ENCODE measurements at places on chromosomes 7 and 10.

GRCh38 chr10:69802424-69803161 is 887 bp downstream of the COL13A1 start:
- DNase-seq, result no peak
- peaks cover 17% of the 10 kb centered on the region for H3K4me1 ChIP-seq
- no peak overlapping the region for H3K27ac ChIP-seq
- no peak overlapping the region for H3K4me3 ChIP-seq

GRCh38 chr10:96992721-96993120 is 160.6 kb downstream of the LCOR start:
- DNase-seq, result no peak
- peaks cover 4% of the 10 kb centered on the region for H3K4me1 ChIP-seq
- H3K36me3 ChIP-seq, result peaks cover 4% of the 10 kb centered on the region
- H3K27ac ChIP-seq, result no peak overlapping the region
- no peaks in the 10 kb centered on the region for H3K27me3 ChIP-seq

DNA sequence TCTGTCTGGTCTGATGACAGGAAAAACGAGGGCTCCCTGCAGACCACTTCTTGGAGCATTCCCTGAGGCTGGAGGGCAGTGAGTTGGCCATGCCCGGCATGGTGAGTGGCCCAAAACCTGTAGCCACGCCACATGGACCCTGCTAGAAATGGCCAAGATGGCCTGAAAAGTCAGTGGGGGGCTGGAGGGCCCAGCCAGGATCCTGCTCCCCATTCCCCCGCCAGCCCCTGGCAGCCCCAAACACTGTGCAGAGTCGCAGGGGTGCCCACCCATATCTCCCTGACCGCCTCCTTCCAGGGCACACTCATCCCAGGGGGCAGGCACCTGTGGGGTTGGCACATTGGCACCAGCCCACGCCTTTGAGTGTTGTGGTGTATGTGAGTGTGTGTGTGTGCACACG is 18.7 kb upstream of the PPP2R2D start:
- no peak for DNase-seq
- peaks cover 37% of the 10 kb centered on the region for H3K27me3 ChIP-seq
- H3K4me3 ChIP-seq, result no peak overlapping the region
- peaks cover 3% of the 10 kb centered on the region for H3K4me1 ChIP-seq
- H3K27ac ChIP-seq, result no peak overlapping the region

DNA sequence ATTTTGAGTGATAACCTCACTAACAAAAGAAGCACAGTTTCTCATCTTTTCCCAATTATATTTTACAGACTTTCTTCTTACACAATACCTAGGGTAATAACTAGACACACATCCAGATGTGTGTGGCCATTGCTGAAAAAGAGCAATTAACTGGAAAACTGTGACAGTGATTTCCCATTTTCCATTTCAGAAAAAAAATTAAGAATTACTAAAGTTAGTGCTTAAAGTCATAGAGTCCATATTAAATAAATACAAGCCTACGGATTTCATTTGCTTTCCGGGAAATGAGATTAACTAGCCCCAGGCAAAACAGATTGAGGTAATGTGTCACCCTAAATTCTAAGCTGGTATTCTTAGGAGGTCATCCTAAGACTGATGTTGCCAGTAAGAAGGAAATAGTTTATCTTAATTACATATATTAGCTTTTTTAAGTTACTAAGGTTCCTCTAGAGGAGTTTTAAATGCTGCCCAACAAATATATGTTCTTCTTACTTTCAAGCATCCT is 10.2 kb upstream of the MACC1 start:
- no peak overlapping the region for H3K27ac ChIP-seq
- no peak for DNase-seq
- H3K4me3 ChIP-seq, result no peak overlapping the region
- H3K27me3 ChIP-seq, result no peaks in the 10 kb centered on the region

DNA sequence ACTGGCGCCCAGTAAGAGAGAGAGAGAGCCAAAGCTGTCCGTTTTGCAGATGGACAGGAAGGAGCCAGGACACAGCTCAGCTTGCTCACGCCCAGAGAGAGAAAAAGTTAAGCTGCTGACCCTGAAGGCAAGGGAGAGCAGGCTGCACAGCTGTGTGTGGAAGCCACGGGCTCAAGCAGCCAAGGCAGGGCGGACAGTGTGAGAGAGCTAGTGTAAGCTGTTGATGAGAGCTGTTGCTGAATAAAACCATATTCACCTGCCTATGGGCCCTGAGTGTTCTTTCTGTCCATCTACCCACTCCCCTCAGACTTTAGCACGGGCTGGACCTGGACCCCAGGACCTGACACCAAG is 5.4 kb downstream of the INMT start:
- no peaks in the 10 kb centered on the region for H3K4me1 ChIP-seq
- peaks cover 4% of the 10 kb centered on the region for H3K36me3 ChIP-seq
- peaks cover 31% of the 10 kb centered on the region for H3K27me3 ChIP-seq

Measured in T-helper 17 cell (primary cell).